ENCODE measurements at places on chromosomes 7 and 10.

- no peak for DNase-seq
Observed at GRCh38 chr10:31374146-31374696, 55.2 kb downstream of the ZEB1 start.

- no peak for DNase-seq
Observed at GRCh38 chr10:101286248-101287046, 57.2 kb upstream of the LBX1 start.

- no peak for DNase-seq
Observed at GRCh38 chr7:126715076-126715475, 537.7 kb downstream of the GRM8 start.

DNA sequence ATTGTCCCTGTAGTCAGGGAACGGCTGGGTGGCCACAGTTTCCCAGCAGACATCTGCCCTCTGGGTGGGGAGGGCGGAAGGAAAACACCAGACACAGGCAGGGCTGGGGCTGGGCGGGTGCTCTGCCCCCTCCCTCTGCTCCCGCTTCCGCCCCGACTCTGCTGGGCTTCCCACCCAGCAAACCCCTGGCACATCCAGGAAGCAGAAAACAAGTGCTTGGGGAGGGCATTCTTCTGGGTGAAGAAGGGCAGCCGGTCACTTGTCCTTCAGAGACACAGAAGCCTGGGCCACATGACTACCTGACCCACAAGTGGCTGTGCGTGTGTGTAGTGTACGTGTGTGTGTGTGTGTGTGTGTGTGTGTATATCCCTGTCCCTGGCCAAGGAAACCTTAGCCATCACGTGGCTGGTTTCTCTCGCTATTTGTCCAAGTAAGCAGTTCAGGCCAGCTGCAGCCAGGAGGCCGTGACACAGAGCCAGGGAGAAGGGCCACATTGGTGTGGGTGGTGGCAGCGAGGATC lies 77.9 kb downstream of the ZMIZ1 start:
- no peak for DNase-seq

- DNase-seq, result no peak
Observed at GRCh38 chr10:77144656-77145055, 493.0 kb downstream of the KCNMA1 start.

DNA sequence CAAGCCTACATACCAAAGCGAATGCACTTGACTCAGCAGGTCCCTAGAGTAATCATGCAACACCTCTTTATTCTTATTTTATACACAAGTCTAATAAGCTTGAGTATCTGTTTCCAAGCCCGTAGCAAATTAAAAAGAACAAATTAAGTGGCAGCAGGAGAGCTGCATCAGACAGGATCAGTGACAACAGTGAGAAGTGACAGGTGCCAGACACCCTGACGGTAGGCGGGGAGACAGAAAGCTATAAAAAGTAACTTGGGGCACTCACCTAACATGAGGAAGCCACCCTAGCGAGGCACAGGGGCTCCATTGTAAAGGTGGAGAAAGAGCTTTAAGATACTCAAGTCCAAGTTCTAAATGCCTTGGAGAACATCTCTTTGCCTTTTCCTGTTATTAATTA lies 174.2 kb downstream of the PLXNA4 start:
- no peak for DNase-seq
